ENCODE measurements at places on chromosomes 3 and 15.

DNA sequence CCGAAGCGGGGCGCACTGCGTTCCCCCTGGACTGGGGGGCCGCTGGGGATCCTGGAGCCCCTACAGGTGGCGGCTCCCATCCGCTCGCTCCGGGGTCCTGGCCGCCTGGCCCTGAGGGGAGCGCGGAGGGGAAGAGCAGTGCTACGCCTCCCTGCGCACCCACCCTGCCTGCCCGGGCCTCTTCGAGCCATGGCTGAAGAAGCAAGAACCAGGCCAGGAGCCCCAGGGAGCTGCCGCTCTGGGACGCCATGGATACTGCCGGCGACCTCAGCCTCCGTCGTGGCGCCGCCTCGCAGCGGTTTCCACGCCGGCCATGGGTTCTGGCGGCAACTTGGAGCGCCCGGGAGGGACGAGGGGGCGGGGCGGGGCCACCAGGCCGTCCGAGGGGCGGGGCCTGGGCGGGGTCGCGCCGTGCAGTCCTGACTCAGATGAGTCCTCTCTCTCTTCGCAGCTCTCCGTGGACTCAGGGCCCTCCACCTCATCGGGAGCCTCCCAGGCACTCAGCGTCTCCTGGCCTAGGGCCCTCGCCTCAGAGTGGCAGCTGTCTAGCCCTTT lies 50.9 kb downstream of the MYL3 start:
- DNase-seq: peak; percentile 43

GRCh38 chr15:45801543-45801942 lies 166.7 kb downstream of the SQOR start:
- no peak for DNase-seq

DNA sequence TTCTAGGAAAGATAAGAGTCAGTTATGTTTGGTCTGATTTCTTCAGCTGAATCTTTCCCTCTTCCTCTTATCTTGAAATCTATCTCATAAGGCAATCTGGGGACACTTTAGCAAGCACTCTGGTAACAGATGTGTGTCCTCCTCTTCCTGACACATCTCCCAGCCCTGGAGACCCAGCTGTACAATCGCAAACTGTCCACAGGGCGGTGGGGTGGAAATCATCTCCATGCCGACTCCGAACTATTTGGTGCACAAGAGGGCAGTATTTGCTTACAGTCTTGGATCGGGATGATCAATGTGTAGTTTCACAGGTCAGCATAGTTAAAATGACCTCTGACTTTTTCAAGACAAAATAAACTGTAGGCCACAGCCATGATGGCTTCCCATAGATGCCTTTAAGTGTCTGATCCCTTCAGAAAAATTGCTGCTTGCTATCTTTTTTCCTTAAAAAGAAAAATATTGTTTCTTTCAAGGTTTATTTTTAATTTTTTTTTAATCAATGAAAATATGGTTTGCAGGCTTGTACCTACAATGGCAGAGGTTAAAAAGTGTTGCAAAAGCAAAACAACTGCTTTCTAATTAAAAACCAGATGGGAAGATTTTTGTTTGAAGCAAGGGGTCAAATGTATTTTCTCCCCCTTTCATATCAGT lies 17.7 kb downstream of the EEFSEC start:
- peak; percentile 10 for DNase-seq

GRCh38 chr3:94525043-94525442 lies 462.2 kb downstream of the NSUN3 start:
- DNase-seq: no peak

DNA sequence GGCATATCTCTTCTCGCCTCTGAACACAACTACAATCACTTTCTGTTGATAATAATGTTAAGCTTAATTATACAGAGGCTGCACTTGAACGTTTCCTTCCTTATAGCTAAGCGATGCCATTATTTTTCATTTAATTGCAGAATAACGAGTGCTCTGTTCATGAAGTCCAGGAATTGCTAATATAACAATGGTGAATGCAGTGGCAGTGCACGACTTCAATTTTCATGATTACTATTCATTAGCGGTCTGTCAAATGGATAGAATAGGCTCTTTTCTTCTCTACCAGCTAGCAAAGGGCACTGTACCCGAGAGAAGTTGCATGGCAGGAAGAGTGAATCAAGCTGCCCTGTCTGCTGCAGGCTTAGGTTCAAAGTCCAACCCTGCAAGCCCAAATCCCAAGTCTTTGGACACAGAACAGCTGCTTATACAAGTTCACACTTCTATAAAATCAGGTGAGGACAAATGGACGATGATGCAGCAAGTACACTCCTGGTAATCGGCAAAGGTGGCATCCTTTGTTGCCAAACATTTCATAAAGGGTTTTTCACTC lies 75.6 kb downstream of the PDZRN3 start:
- no peak for DNase-seq

DNA sequence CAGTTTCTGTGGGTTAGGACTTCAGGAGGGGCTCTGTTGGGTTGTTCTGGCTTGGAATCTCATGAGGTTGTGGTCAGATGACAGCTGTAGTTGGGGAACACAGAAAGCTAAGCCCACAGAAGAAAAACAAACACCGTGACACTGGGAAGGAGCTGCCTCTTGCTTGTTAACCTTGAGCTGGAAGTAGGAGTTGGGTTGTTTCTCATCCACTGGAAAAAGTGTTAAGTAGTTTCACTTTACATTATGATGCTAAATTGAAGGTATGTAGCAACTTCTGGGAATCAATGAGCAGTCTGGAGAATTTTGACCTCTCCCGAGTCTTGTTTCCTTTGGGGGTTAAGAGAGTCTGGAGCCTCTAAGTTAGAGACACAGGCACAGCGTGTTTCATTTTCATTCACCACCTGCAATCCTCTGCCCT lies 20.4 kb downstream of the HACD3 start:
- DNase-seq: no peak

GRCh38 chr15:58260725-58261267 lies 122.6 kb downstream of the AQP9 start:
- DNase-seq: no peak

GRCh38 chr3:65939184-65939583 lies 99.5 kb downstream of the MAGI1 start:
- DNase-seq: no peak

DNA sequence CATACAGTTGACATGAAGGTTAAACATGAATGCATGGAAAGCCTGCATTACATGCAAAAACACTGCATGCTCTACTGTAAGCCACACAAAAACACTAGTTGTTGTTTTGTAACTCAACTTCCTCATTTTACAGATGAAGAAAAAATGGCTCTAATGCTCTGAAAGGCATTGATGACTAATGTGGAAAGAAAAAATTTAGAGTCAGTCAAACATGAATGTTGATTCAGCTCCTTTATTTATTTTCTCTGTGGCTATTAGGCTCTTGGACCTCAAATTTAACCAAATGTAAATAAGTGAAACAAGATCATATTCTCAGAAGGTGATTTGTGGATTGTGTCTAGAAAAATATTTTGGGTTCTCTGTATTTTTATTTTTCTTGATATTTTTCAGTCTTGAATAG lies 336.7 kb upstream of the ZNF717 start:
- no peak for DNase-seq

- DNase-seq: no peak
These were observed 10.4 kb upstream of the ZFYVE19 start for GRCh38 chr15:40796512-40796911.

DNA sequence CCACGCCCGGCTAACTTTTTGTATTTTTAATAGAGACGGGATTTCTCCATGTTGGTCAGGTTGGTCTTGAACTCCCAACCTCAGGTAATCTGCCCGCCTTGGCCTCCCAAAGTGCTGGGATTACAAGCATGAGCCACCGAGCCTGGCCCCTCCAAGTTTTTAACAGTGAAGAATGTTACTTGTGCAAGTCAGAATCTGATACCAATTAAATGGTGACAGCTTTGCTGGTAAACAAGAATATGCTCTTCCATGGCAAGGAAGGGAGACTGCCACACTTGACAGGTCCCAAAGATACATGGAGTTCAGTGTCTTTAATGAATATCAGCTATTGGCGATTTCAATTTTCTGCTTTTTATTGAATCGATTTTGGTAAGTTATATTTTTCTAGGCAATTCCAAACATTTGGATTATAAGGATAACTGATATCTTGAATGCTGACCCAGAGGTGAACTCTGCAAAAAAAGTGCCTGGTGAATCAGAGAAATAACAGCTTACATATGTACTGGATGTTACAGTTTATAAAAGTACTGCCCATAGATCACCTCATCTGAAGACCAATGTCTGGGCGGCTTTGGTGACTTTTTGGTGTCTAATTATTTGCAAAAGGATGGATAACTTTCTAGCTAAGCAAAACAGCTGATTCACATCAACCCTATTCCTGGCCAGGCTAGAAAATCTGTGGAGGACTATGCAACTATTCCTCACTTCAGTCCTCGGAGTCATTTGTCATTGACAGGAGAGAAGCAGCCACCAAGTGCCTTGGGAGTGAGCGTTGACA lies 1.2 kb downstream of the PARP16 start:
- no peak for DNase-seq

- DNase-seq: no peak
These were observed 49.8 kb downstream of the EXOG start for GRCh38 chr3:38545983-38546382.

GRCh38 chr15:49875392-49875791 lies 243.6 kb downstream of the ATP8B4 start:
- no peak for DNase-seq

GRCh38 chr3:71052716-71053115 lies 530.8 kb downstream of the FOXP1 start:
- DNase-seq: no peak

DNA sequence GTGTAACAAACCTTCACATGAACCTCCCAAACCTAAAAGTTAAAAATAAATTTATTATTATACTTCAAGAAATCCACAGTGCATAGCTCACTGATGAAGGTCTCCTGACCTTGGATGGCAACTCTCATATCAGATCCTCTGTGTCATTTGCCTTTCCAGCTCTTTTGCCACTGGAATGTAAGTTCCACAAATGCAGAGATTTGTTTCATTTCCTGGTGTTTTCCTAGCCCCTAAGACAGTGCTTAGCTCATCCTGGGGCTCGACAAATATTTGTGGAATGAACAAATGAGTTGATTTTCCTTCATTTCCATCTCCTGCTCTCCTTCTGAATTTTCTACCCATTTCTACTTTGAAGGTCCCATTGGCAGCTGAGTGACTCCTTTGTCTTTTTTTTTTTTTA lies 56.0 kb downstream of the FRMD4B start:
- DNase-seq: no peak

GRCh38 chr3:196617256-196617655 lies 22.2 kb upstream of the NRROS start:
- DNase-seq: no peak

GRCh38 chr3:15223685-15224572 lies 17.9 kb downstream of the CAPN7 start:
- no peak for DNase-seq

DNA sequence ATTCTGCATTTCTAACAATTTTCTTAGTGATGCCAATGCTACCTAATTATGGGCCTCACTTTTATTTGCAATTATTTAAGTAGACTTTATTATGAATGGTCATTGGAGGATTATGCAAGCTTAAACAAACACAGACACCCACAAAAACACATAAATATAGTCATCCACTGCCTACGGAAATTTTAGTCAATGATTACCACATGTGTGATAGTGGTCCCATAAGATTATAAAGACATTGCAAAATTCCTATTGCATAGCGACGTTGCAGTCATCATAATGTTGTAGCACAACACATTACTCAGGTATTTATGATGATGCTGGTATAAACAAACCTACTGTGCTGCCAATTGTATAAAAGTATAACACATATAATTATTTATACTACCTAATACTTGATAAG lies 247.8 kb upstream of the ALCAM start:
- DNase-seq: no peak

DNA sequence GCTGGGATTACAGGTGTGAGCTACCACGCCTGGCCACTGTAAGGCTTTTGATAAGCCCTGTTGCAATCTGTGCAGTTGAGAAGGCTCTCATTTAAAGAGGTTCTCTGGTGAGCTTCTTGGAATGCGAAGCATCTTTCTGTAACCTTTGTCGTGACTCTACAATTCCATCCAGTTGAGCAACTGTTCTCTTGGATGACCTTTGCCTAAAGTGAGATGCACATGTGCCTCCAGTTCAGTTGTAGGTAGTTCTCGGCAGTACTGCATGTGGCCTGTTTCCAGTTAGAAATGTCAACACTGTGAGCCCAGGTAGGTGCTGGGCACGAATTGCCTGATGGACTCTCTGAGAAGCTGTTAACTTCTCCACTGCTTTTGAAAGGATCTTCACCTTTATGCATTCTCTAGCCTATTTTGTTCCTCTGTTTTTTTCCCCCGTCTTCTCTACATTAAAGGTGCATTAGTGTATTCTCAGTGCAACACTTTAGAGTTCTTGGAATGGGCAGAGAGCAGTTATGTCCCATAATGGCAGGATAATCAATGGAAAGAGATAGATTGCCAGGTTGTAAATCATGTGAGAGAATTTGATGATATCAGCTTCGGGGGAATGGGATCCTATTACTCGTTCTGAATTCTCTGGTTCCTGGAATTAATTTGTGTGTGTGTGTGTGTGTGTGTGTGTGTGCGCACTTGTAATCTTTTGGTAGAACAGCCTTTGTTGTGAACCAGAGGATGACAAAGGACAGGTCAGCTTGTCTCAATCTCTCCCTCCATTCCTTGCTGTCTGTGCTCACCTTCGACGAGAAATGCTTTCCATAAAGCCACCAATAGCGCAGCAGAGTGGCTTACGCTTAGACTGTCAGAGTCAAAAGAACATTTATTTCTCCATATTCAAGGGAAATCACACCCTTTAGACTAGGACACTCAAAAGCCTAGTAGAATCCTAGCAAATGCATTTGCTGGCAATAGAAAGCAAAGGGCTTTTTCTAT lies 51.1 kb downstream of the PTPRG start:
- no peak for DNase-seq

DNA sequence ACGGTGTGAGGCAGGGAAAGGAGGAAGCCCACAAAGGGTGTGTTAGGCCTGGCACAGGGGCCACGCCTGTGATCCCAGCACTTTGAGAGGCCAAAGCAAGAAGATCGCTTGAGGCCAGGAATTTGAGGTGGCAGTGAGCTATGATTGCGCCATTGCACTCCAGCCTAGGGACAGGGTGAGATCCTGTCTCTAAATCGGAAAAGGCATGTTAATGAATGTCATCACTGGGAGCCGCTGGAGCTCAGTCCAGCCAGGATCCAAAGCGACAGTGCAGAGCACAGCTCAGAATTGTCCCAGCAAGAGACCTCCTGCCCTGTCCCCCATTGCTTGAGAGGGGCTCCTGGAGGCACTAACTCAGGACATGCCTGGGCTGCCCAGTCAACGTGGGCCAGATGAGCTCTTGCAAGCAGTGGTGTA lies 15.0 kb upstream of the FBLN2 start:
- DNase-seq: no peak

DNA sequence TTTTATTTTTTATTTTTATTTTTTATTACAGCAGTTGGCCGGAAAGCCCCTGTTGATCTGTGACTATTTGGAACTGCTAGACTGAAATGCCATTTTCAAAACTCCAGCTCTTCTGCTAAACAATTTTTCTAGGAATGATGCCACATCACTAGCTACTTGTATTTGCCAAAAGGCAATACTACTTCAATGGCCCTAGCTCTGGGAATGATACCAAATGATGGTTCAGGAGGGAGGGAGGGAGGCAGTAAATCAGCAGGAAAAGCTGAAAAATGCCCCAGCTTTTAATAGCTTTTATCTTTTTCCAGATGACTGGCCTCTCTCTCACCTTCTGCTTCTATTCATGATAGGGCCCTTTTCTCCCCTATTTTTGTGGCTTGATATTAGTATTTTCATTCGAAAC lies 2.6 kb upstream of the CHL1 start:
- no peak for DNase-seq

Measured in naive thymus-derived CD4-positive, alpha-beta T cell (primary cell).